Glutamatergic neuron (in vitro differentiated cells): ENCODE measurements at places on chromosomes 7 and 10. TPM values are rescaled to one million over a fixed set of nuclear protein-coding genes. Genes with fewer than 3 reads are reported as not detected.

DNA sequence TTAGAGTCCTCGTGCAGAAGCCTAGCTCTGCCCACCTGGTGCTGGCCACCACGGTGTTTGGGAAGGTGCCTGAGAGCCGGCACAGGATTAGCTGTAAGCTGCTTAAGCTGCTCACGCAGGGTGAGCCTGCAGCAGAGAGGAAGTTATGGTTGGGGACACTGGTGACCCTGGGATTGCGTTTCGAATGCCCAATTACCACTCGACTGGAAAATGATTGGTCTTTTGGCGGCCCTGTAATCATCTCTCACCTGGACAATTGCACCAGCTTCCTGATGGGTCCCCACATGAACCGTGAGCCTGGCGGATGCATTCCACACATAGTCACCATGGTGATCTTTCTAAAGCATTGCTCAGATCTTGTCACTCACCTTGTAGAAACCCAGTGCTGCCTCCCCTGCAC lies 442.3 kb upstream of the ZMIZ1 start:
- H3K4me3 ChIP-seq, result no peak overlapping the region
- no peak overlapping the region for H3K27ac ChIP-seq
- H3K4me1 ChIP-seq, result peaks cover 6% of the 10 kb centered on the region
- H3K36me3 ChIP-seq, result no peaks in the 10 kb centered on the region
- H3K27me3 ChIP-seq, result no peaks in the 10 kb centered on the region

- peaks cover 7% of the 10 kb centered on the region for H3K36me3 ChIP-seq
- no peak overlapping the region for H3K4me3 ChIP-seq
- H3K4me1 ChIP-seq, result no peaks in the 10 kb centered on the region
- H3K27me3 ChIP-seq, result peaks cover under 1% of the 10 kb centered on the region
Observed at GRCh38 chr7:128311013-128311412, 32.7 kb downstream of the RBM28 start.

GRCh38 chr10:79404231-79404609 lies 41.2 kb downstream of the ZCCHC24 start:
- H3K36me3 ChIP-seq, result no peaks in the 10 kb centered on the region
- peaks cover 24% of the 10 kb centered on the region for H3K4me1 ChIP-seq
- H3K27me3 ChIP-seq, result peaks cover 20% of the 10 kb centered on the region
- peak; percentile 18 for DNase-seq

DNA sequence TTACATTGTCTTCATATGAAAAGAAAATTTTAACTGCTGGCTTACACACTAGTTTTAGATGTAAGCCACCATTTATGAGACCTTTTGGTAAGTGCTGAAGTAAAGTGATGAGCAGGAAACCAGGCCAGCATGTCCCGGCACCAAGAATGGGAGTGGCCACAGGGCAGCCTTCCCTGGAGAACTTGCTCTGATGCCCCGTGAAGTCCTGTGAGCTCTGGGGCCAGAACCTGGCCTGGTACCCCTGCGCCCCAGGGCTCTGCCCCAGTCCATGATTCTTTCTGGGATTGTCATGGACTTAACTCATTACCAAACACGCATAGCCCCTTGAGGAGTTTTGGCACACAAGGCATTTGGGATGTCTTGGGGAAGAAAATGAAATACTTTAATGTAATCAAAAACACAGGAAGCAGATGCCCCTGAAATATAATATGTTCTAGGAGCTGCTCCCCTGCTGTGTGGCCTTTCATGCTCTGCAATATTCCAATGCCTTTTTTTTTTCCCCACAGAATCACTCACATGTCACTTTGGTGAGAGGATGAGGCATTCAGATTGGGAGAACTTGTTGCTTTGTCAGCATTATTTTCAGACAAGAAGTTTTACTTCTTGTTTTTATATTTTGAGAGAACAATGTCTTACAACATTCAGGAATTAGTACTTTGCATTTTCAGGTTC lies 53.1 kb upstream of the CXCL12 start:
- no peaks in the 10 kb centered on the region for H3K4me1 ChIP-seq
- H3K36me3 ChIP-seq, result peaks cover 12% of the 10 kb centered on the region
- H3K4me3 ChIP-seq, result no peak overlapping the region
- peaks cover 5% of the 10 kb centered on the region for H3K27me3 ChIP-seq
- H3K27ac ChIP-seq, result no peak overlapping the region

- H3K4me3 ChIP-seq, result no peak overlapping the region
- no peak overlapping the region for H3K27ac ChIP-seq
- peaks cover 21% of the 10 kb centered on the region for H3K4me1 ChIP-seq
Observed at GRCh38 chr10:11294831-11295450, 277.3 kb downstream of the CELF2 start.

Gene SCIN
- total RNA-seq, result not detected

Gene HIPK2
- total RNA-seq, result 36.9 TPM
